ENCODE measurements at places on chromosomes 12 and 14.

DNA sequence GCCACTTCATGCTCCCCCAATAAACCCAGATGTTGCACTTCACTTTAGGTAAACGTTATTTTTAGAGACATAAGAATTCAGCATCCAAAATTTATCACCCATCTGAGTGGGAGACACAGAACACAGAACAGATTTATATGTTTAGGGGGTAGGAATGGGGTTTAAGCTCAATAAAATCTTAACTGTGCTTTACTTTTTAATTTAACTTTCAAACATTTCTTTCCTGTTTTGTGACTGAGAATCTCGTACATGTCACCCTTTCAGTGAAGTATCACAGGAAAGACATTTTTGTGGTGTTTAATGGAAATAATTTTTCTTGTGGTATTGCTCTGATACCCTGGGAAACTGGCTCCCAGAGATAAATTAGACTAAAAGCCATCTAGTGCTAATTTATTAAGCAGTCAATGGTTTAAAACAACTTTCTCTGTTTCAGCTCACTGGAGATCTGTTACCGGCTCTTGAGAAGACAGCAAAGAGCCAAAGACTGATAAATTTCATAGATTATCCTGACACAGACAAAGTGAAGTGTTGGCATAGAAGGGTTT lies 148.0 kb upstream of the BMP4 start:
- DNase-seq: no peak

DNA sequence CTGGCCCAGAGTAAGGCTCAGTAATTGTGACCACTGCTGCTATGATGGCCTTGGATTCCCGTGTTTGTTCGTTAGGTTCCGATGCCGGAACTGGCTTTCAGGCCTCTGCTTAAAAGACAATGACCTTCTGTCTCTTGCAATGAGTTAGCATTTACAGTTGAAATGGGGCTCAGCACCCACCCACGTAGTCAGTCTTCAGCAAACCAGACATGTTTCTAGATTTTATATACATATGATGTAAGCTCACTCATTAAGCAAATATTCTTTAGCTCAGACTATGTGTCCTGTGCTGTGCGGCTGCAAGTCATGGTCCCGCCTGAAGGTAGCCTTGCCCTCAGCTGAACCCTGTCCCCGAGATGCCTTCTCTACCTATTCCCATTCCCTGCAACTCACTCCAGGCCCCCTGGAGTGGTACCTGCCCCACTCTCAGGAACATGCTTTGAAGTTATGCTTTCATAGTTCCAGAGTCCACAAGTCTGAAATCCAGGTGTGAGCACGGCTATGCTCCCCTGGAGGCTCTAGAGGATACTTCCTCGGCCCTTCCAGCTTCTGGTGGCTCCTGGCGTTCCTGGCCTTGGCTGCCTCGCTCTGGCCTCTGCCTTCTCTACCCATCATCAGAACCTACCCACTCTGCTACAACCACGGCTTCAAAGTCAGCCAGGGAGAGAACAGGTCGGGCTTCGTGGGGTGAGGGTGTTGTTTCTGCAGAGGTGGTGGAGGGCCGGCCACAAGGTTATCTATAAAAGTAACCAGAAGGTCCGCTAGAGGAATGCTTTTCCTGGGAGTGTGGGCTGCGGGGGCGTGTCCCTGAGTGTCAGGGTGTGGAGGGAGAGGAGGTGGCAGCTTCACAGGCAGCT lies 157.8 kb downstream of the RBM19 start:
- DNase-seq: no peak

GRCh38 chr14:55899531-55899930 lies 218.7 kb upstream of the PELI2 start:
- no peak for DNase-seq

DNA sequence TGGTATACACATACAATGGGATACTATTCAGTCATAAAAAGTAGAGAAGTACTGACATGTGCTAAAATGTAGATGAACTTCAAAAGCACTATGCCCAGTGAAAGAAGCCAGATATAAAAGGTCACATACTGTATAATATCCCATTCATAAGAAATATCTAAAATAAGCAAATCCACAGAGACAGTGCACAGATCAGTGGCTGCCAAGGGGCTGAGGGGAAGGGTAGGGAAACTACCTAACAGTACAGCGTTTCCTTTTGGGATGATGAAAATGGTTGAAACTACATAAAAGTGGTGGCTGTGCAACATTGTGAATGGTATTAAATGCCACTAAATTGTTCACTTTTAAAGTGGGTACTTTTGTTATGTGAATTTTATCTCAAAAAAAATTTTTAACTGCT lies 11.9 kb downstream of the EAPP start:
- DNase-seq: no peak

- DNase-seq: no peak
These were observed 41.3 kb downstream of the IFNG start for GRCh38 chr12:68118096-68118755.

- no peak for DNase-seq
These were observed 68.0 kb downstream of the NIN start for GRCh38 chr14:50762931-50763300.

- no peak for DNase-seq
These were observed 10.8 kb upstream of the ACTR6 start for GRCh38 chr12:100189636-100190394.

DNA sequence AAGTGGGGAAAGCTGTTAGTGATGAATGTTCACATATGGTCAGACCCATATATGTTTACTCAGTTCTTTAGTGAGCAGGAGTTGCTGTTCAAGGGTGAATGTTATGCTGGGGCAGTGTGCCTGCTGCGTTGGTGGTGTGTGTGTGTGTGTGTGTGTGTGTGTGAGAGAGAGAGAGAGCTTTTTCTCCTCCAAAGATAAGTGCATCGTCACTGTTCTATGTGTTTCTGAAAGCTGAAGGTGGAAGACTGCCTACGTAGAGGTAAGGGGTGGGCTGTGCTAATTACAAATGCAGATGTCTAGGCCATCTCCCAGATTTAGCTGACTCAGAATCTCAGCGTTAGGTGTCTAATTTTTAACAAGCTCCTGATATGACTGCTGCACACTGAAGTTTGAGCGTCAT lies 10.5 kb downstream of the GABARAPL1 start:
- no peak for DNase-seq

DNA sequence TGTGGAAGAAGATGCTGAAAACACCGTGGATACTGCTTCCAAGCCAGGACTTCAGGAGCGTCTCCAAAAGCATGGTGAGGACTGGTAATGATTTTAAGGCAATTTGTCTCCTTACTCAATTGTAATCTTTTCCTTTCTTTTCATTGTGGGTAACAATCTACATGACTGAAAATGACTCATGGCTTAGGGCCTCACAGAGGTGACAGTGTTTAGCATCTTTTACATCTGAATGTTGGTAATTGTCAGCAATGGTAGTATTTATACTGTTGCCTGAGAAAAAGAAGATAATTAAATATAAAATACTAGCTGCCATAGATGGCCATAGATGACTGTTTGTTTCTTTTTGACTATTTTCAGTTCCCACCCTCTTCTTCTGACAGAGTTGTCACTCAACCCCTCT lies 31.6 kb downstream of the TULP3 start:
- no peak for DNase-seq

GRCh38 chr12:96271469-96272199 lies 77.5 kb downstream of the ELK3 start:
- no peak for DNase-seq

DNA sequence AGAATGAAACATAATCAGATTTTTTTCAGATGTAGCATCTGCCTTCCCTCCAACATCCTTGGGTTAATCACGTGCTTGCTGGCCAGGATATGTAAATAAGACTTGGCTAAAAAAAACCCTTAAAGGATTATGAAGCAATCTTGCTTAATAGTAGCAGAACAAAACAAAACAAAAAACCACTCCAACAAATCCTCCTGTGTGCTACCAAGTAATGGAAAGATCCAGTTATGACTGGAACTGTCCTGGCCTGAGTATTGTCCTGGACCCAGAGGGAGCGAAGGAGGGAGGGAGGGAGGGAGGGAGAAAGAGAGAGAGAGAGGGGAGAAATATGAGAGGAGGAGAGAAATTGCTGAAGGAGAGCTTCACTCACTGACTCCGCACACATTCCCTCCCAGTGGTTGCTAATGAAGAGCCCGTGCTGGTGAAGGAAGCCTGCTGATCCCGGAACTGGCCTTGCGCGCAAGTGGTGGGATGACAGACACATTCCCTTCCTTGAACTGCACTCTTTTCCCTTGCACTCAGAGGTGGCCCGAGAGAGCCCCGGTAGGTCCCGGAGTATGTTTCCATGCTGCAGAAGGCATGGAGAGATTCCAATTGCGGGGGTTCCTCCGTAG lies 57.2 kb downstream of the HMGA2 start:
- no peak for DNase-seq

DNA sequence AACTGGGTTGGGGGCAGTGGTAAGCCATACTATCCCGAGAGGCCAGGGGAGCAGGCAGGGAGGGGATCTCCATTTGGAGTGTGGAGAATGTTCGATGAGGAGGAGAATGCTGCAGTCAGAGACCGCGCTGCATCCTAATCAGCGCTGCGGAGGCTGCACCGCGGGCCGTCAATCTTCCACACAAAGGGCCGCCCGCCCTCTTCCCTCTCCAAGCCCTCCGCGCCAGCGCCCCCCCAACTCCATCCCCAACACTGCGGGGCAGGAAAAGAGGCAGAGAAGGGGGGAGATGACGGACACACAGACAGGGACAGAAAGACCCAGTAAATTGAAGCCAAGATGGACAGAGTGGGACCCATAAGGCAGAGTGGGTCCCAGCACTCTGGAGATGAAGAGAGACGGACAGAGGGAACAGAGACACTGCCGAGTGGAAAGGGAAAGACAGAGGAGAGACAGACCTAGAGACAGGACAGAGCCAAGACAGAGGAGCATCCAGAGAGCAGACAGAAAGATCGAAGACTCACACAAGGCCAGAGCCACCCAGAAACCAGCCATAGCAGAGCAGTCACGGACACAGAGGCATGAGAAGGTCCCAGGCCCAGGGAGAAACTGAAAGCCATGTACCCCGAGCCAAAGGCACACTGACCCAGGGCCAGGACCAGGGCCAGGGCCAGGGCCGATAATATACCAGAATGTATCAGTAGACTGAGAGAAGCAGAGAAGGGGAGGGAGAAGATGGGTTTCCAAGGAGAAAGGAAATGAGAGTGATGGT lies 3.5 kb downstream of the CISTR start:
- DNase-seq: no peak

DNA sequence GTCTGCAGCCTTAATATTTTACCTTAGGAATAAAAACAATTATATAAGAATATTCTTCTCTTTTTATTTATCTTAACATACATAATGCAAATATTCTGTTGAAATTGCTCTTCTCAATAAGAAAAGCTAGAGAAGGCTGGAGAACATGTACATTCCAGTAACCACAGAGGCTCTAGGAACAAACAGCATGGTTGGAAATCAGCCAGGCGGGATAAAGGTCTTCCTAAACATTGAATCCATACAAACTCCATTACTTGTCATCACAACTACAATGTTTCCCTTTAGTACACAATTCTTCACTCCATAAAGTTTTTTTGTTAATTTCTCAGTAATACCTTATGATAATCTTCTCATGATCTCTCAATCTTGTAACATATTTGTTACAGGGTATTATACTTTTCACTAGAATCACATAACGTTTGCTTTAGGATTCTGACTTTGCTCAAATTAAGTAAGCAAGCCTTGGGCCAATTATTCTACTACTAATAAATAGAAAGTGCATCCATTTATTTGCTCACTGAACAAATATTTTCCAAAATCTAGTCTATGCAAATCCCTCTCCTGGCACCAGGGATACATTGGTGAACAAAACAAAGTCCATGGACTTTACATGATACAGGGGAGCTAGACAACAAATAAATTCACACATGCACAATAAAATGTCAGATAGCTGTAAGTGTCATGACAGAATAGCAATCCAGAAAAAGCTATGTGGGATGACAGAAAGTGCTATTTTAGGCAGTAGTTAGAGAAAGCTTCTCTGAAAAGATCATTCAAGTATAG lies 237.5 kb upstream of the TMTC1 start:
- no peak for DNase-seq

GRCh38 chr12:98424726-98425401 lies 90.5 kb upstream of the TMPO start:
- peak; percentile 21 for DNase-seq

- no peak for DNase-seq
These were observed 687.5 kb upstream of the FBXO33 start for GRCh38 chr14:40119765-40120164.

GRCh38 chr12:27015730-27016076 lies 1.5 kb upstream of the TM7SF3 start:
- DNase-seq: no peak

DNA sequence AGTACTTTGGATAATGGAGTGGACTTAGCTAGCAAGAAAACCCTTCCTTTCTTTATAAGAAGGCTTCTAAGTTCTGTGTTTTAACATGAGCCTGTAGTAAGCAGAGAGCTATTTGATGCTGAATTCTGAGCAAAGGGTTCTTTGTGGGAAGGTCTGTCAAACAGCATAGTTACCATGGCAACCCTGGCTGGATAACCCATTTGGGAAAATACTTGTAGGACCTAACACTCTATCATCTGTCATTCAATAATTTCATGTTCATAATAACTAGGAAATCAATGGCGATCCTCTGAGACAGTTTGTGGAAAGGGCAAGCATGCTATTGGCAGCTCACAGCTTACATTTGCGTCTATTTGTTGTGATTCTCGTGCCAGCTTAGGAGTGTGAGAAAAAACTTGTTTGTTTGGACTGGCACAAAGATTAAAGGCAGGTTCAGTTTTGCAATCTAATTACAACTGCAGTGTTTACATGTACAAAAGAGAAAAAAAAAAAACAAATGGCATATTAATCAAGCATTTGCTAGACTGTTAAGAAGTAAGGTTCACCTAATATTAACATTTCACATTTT lies 219.2 kb downstream of the PDZRN4 start:
- DNase-seq: no peak

DNA sequence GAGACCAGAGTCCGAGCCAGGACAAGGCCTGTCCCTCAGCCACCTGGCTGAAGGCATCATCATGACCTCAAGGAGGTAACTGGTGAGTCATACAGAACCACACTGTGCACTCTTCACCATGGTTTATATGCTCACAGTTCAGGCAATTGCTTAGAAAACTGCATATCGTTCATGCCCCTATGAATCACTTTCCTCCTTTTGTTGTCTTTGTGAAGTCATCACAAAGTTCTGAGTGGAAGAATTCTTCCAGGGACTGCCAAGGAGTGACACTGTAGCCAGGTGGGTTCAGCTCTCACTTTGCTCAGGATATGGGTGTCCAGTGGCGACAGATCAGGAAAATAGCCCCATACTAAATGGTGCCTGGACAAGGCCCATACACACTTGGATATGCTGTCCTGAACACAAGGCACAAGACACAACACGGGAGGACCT lies 92.5 kb downstream of the DPF3 start:
- no peak for DNase-seq

GRCh38 chr14:72303930-72304329 lies 371.7 kb downstream of the RGS6 start:
- DNase-seq: no peak

GRCh38 chr12:127396734-127397133 lies 870.2 kb upstream of the TMEM132C start:
- DNase-seq: no peak

DNA sequence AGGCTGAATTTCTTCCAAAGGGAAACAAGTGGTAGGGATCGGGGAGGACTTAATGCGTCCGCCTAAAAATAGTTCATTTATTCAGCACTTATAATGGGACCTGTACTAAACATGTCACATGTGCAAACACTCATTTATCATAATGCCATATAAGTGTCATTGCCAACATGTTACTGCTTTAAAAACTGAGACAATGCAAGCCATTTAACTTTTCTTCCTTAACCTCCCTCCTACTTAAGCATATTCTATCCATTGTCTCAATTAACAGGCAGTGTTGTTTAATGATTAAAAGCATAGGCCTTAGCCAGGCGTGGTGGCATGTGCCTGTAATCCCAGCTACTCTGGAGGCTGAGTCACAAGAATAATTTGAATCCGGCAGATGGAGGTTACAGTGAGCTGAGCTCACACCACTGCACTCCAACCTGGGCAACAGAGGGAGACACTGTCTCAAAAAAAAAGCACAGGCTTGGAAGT lies 13.5 kb upstream of the SCFD1 start:
- DNase-seq: no peak

Data from stimulated activated CD4-positive, alpha-beta T cell treated with anti-CD3 and anti-CD28 coated beads, TNF-alpha, amount 100 ng/mL, for 1 hour (primary cell).